ENCODE measurements at places on chromosomes 4 and X.
A peak's percentile ranks its signal among the peaks of the same experiment; 100 is the strongest.

- DNase-seq: peak; percentile 54
- H3K4me1 ChIP-seq: peaks cover 14% of the 10 kb centered on the region
- H3K4me3 ChIP-seq: peak overlapping the region; percentile 97
- peak overlapping the region; percentile 86 for H3K27ac ChIP-seq
Measured at GRCh38 chr4:94452476-94453371, 982 bp downstream of the PDLIM5 start.

DNA sequence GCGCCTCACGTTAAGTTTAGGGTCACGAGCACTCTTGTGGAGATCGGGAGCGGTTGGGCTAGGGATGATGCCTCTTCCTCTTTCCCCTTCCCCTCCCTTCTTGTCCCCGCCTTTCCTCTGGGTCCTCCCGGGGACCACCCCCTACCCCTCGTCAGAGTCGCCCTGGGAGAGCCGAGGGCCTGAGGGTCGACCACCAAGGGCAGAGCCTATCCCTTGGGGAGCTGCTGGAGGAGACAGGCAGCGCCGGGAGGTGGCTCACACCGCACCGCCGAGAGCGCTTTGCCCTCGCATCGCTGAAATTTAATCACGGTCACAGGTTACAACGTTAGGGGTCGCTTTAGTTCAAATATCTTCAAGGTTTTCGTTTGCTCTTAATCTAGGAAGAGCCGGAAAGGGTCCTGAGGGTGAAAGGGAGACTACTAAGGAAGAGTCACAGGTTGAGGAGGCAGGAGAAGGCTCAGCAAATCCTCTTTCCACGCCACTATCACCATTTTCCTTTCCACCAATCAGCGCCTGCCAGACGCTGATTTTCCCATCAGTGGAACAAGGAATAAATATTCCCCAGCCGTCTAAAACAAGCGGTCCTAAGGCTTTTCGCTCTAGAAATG, 528 bp upstream of the SNCA start:
- no peaks in the 10 kb centered on the region for H3K4me1 ChIP-seq
- peak overlapping the region; percentile 96 for H3K27ac ChIP-seq
- peak overlapping the region; percentile 96 for H3K4me3 ChIP-seq
- peak; percentile 59 for DNase-seq

DNA sequence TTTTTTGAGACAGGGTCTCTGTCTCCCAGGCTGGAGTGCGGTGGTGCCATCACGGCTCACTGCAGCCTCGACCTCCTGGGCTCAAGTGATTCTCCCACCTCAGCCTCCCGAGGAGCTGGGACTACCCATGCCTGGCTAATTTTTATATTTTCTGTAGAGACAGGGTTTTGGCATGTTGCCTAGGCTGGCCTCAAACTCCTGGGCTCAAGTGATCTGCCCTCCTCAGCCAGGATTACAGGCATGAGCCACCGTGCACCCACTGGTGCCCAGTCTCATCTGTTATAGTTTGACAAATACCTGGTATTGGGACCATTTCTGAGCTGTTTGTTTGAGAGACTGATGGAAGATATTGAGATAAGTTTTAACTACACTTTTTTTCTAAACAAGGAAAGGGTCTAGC, 57.5 kb upstream of the SMIM10 start:
- H3K4me1 ChIP-seq: no peaks in the 10 kb centered on the region
- H3K36me3 ChIP-seq: no peaks in the 10 kb centered on the region
- H3K4me3 ChIP-seq: no peak overlapping the region

- H3K4me1 ChIP-seq: no peaks in the 10 kb centered on the region
- no peak for DNase-seq
- H3K27me3 ChIP-seq: no peaks in the 10 kb centered on the region
- no peak overlapping the region for H3K4me3 ChIP-seq
Measured at GRCh38 chr4:82918091-82918490, 17.6 kb downstream of the THAP9 start.

DNA sequence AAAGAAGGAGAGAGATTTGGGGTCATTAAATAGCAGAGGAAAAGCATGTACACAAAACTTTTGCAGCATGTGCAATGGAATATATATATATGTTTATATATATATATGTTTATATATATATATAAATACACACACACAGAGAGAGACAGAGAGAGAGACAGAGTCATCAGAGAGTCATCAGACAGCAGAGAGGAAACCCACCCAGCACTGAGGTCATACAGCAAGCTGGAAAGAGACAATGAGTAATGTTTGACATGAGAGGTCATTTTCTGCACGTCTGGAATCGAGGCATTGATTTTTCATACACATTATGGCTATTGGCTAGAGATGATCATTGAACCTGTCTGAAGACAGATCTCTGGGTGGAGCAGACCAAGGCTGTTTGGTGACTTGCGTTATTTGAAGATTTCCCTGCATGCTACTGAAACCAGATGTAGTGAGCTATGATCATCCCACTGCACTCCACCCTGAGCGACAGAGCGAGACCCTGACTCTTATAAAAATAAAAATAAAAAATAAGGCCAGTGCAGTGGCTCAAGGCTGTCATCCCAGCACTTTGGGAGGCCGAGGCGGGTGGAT, 48.8 kb upstream of the SHOX start:
- H3K27me3 ChIP-seq: peaks cover 2% of the 10 kb centered on the region
- no peak overlapping the region for H3K4me3 ChIP-seq
- no peak for DNase-seq
- no peak overlapping the region for H3K27ac ChIP-seq
- H3K36me3 ChIP-seq: no peaks in the 10 kb centered on the region

GRCh38 chr4:187333151-187333550, 609.5 kb upstream of the FAT1 start:
- no peak overlapping the region for H3K27ac ChIP-seq
- no peaks in the 10 kb centered on the region for H3K27me3 ChIP-seq
- H3K4me3 ChIP-seq: no peak overlapping the region
- no peaks in the 10 kb centered on the region for H3K4me1 ChIP-seq

DNA sequence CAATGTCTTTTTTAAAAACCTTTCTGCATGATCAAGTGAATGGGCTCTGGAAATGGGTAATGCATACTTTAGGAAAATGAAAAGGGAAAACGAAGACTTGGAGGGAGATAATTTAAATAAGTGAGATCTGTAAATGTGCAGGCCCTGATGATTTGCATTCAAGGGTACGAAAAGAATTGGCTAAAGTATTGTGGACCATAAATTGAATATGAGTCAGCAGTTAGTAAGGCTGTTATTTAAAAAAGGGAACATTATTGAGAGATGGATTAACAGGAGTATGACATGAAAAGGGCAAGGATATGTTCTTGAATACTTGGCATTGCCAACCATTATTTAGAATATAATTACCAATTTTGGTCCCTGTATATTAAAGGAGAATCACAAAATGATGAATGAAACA, 125.5 kb downstream of the GPAT3 start:
- DNase-seq: no peak
- H3K4me1 ChIP-seq: no peaks in the 10 kb centered on the region
- H3K4me3 ChIP-seq: no peak overlapping the region
- peaks cover 1% of the 10 kb centered on the region for H3K27me3 ChIP-seq

- H3K4me3 ChIP-seq: no peak overlapping the region
- H3K27ac ChIP-seq: no peak overlapping the region
- H3K36me3 ChIP-seq: no peaks in the 10 kb centered on the region
- no peaks in the 10 kb centered on the region for H3K4me1 ChIP-seq
- H3K27me3 ChIP-seq: no peaks in the 10 kb centered on the region
Measured at GRCh38 chr4:73539386-73539785, 57.8 kb downstream of the AFM start.

GRCh38 chr4:4781936-4782707, 77.3 kb upstream of the MSX1 start:
- H3K36me3 ChIP-seq: peaks cover 5% of the 10 kb centered on the region
- no peak overlapping the region for H3K27ac ChIP-seq
- no peak overlapping the region for H3K4me3 ChIP-seq
- no peak for DNase-seq
- peaks cover 10% of the 10 kb centered on the region for H3K4me1 ChIP-seq

GRCh38 chr4:42396361-42396751, 932 bp upstream of the SHISA3 start:
- H3K4me3 ChIP-seq: peak overlapping the region; percentile 84
- no peaks in the 10 kb centered on the region for H3K36me3 ChIP-seq
- H3K27me3 ChIP-seq: peaks cover 36% of the 10 kb centered on the region
- H3K4me1 ChIP-seq: peaks cover 22% of the 10 kb centered on the region
- peak overlapping the region; percentile 9 for H3K27ac ChIP-seq

DNA sequence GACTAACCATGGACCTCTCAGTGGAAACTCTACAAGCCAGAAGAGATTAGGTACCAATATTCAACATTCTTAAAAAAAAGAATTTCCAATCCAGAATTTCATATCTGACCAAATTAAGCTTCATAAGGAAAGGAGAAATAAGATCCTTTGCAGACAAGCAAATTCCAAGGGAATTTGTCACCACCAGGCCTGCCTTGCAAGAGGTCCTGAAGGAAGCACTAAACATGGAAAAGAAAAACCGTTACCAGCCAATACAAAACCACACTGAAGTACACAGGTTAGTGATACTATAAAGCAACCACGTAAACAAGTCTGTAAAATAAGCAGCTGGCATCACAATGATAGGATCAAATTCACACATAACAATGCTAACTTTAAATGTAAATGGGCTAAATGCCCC, 156.6 kb downstream of the FAM13A start:
- peaks cover 7% of the 10 kb centered on the region for H3K4me1 ChIP-seq
- peaks cover 39% of the 10 kb centered on the region for H3K36me3 ChIP-seq
- peaks cover 4% of the 10 kb centered on the region for H3K27me3 ChIP-seq
- H3K4me3 ChIP-seq: no peak overlapping the region

GRCh38 chr4:15855804-15856475, 77.8 kb downstream of the CD38 start:
- H3K4me3 ChIP-seq: no peak overlapping the region
- H3K27ac ChIP-seq: no peak overlapping the region
- no peaks in the 10 kb centered on the region for H3K4me1 ChIP-seq
- no peak for DNase-seq
- H3K27me3 ChIP-seq: no peaks in the 10 kb centered on the region

DNA sequence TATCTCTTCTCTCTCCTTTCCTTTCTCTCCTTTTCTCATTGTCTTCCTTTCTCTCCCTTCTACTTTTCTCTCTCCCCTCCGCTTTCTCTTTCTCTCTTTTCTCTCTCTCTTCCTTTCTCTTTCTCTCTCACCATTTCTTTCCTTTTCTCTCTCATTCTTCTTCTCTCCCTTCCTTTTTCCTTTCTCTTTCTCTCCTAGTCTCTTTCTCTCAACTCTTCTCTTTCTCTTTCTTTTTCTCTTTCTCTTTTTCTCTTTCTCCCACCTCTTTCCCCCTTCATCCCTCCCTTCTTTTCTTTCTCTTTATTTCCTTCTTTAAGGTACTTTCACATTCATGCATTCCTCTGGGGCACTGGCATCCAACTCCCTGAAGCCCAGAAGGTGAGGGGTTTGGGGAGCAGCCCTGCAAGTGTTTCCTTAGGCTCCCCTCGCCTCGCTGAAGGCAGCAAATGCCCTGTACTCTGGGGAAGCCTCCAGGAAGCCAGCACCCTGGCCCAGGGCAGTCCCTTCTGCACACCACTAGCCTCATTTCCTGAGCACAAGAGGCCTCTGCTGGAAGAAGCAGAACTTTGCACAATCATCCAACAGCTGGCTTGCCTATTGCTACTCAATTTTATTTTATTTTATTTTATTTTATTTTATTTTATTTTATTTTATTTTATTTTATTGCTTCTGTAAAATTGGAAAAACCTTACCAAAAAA, 124.2 kb downstream of the NFKB1 start:
- H3K36me3 ChIP-seq: no peaks in the 10 kb centered on the region
- H3K4me3 ChIP-seq: no peak overlapping the region
- DNase-seq: no peak
- H3K27ac ChIP-seq: no peak overlapping the region
- peaks cover 13% of the 10 kb centered on the region for H3K4me1 ChIP-seq

DNA sequence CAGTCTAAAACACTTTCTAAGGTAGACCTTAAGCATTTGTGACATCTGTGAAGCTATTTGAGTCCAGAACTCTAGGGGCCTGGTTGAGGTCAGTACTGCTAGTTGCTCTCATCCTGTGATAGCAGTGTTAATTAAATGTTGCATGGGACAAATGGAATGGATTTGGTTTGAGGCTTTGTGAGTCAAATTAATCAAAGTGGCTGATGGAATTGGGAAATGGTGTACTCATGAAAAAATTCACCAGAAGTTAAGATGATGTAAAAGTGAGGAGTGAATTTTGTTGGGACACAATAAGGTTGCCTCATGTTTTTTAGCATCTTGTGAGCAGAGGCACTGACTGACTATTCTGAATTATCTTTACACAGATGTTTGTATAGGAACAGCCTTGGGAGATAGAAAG, 99.2 kb upstream of the ARSJ start:
- DNase-seq: no peak
- H3K27me3 ChIP-seq: no peaks in the 10 kb centered on the region
- H3K4me3 ChIP-seq: no peak overlapping the region
- peaks cover 15% of the 10 kb centered on the region for H3K36me3 ChIP-seq
- H3K4me1 ChIP-seq: no peaks in the 10 kb centered on the region
- H3K27ac ChIP-seq: no peak overlapping the region

- no peak overlapping the region for H3K27ac ChIP-seq
- no peaks in the 10 kb centered on the region for H3K27me3 ChIP-seq
- H3K36me3 ChIP-seq: peaks cover 3% of the 10 kb centered on the region
- DNase-seq: no peak
- no peak overlapping the region for H3K4me3 ChIP-seq
- H3K4me1 ChIP-seq: no peaks in the 10 kb centered on the region
Measured at GRCh38 chrX:7435822-7436221, 287.9 kb upstream of the PUDP start.

GRCh38 chr4:87109121-87109520, 111.3 kb downstream of the KLHL8 start:
- no peaks in the 10 kb centered on the region for H3K27me3 ChIP-seq
- no peak for DNase-seq
- no peaks in the 10 kb centered on the region for H3K36me3 ChIP-seq
- H3K4me3 ChIP-seq: no peak overlapping the region
- peaks cover 19% of the 10 kb centered on the region for H3K4me1 ChIP-seq

- no peaks in the 10 kb centered on the region for H3K36me3 ChIP-seq
- no peak overlapping the region for H3K4me3 ChIP-seq
- H3K4me1 ChIP-seq: no peaks in the 10 kb centered on the region
- no peaks in the 10 kb centered on the region for H3K27me3 ChIP-seq
Measured at GRCh38 chrX:50117476-50117875, 83.3 kb downstream of the AKAP4 start.

GRCh38 chrX:81316163-81316562, 114.3 kb downstream of the SH3BGRL start:
- H3K4me3 ChIP-seq: no peak overlapping the region
- no peak overlapping the region for H3K27ac ChIP-seq
- no peaks in the 10 kb centered on the region for H3K36me3 ChIP-seq
- DNase-seq: no peak
- H3K27me3 ChIP-seq: no peaks in the 10 kb centered on the region

DNA sequence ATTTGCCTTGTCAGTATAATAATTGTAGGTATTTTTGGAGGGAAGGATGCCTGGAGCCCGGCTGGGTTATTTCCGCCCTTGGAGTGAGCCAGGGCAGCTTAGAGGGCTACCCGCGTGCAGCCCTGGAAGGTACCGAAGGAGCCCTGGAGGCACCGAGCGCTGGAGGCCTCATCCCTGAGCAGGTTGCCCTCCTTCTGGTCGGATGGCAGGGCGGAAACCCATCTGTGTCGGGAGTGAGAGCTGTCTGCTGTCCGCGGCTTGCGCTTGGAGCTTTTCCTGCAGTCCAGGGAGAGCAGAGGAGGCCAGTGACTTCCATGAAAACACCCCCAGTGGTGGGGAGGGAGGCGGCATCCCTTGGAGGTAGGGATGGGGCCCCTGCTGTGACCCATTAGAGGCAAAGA, 122.1 kb downstream of the TBL1X start:
- H3K4me3 ChIP-seq: no peak overlapping the region
- H3K27ac ChIP-seq: no peak overlapping the region
- DNase-seq: peak; percentile 19
- H3K27me3 ChIP-seq: no peaks in the 10 kb centered on the region
- no peaks in the 10 kb centered on the region for H3K36me3 ChIP-seq
- no peaks in the 10 kb centered on the region for H3K4me1 ChIP-seq

All from glutamatergic neuron (in vitro differentiated cells).